Transverse colon (tissue), 4 donors: ENCODE measurements at places on chromosomes 2 and 18. TPM values are rescaled to one million over a fixed set of nuclear protein-coding genes. Genes with fewer than 3 reads are reported as not detected.

IMPACT gene
- total RNA-seq: 16.7 TPM

- DNase-seq: no peak
- no peak overlapping the region for H3K4me3 ChIP-seq
- H3K27ac ChIP-seq: peak overlapping the region; percentile 78
- H3K27me3 ChIP-seq: no peaks in the 10 kb centered on the region
Observed at GRCh38 chr2:37870829-37871228, 54.3 kb upstream of the RMDN2 start.

GRCh38 chr2:98701230-98701629 lies 29.7 kb downstream of the MGAT4A start:
- peaks cover 63% of the 10 kb centered on the region for H3K4me1 ChIP-seq
- peak overlapping the region; percentile 81 for H3K27ac ChIP-seq
- H3K36me3 ChIP-seq: no peaks in the 10 kb centered on the region
- DNase-seq: no peak

FBXO15 gene
- total RNA-seq: not detected

DNA sequence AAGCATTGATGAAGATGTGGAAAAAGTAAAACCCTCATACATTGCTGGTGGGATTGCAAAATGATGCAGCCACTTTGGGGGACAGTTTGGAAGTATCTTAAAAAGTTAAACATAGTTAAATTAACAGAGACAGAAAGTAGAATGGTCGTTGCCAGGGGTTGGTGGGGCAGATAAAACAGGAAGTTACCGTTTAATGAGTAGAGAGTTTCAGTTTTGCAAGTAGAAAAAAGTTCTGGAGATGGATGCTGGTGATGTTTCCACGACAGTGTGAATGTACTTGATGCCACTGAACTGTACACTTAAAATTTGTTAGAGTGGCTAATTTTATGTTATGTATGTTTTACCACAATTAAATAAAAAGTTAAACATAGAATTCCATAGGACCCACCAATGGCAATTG lies 44.5 kb upstream of the EGR4 start:
- H3K36me3 ChIP-seq: no peaks in the 10 kb centered on the region
- H3K4me3 ChIP-seq: no peak overlapping the region
- H3K27ac ChIP-seq: no peak overlapping the region
- no peak for DNase-seq
